ENCODE measurements at places on chromosomes 6 and 20.

DNA sequence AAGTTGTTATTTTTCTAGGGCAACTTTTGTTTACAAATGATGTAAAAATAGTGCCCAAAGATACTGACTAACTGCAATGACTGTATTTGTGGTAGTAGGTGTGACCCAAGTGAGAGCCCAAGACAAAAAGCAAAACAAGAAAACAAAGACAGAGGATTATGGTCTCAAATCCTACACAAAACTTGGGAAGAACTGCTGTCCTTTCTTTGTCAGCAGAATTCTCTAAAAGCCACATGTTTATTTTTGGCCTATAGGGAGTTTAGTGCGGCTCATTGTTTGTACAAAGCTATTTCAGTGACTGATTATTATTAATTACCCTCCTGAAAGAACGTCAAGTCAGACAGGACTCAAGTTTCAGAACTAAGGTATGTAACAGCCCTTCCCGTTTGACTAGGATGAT lies 509.2 kb upstream of the SLC35B3 start:
- no peak for DNase-seq

DNA sequence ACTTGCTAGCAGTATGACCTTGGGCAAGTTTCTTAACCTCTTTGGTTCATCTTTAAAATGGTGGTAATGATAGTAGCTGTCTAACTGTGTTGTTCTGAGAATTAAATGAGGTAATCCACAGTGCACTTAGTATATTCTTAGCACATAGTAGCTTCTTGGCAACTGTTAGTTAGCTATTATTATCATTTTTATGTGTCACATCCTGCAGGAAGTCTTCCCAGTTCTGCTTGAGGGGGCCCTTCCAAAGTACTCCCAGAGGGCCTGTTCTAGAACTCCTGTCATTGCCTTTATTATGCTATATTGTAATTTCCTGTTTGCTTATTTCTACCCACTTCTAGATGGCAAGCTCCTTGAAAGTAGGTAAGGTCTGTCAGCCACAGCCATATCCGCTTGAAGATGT lies 30.6 kb downstream of the ANKS1A start:
- DNase-seq = no peak

- DNase-seq = peak; percentile 25
Observed at GRCh38 chr6:119313937-119314884, 35.4 kb downstream of the MAN1A1 start.

- DNase-seq = peak; percentile 7
Observed at GRCh38 chr20:16821211-16822089, 73.3 kb downstream of the OTOR start.

- DNase-seq = no peak
Observed at GRCh38 chr20:44666066-44666465, 14.6 kb upstream of the ADA start.

DNA sequence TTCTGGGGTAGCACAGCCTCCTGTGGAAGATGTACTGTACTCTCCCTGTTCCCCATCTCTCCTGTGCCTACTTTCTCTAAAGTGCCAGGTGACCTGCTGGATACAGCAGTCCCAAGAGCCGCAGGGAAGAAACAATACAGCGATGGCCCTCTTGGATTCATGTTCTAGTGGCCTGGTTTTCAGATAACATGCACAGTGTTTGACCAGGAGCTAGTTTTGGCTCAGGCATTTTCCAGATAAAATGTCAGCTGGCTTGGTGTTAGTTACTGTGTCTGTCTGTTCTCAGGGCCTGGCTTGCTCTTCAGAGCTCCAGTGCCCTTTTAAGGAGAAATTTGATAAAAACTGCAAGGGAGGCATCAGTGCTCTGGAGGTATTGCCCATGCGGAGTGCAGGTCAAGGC lies 41.3 kb downstream of the GABRR2 start:
- no peak for DNase-seq

- no peak for DNase-seq
Observed at GRCh38 chr6:5096482-5096881, 11.3 kb downstream of the PPP1R3G start.

DNA sequence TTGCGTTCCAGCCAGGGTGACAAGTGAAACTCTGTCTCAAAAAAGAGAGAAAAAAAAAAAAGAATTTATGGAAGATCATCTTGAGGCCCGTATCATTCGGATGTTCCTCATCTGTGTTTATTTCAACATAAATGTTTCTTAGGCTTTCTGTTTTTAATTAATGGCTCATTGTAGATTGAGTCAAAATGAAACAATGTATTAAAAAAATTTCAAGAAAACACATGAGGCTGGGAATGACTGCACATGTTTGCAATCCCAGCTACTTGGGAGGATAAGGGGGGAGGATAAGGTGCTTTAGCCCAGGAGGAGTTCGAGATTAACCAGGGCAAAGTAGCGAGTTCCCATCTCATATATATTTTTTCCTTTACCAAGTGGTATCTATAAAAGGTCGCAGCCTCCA lies 47.3 kb downstream of the ITCH start:
- DNase-seq = no peak

DNA sequence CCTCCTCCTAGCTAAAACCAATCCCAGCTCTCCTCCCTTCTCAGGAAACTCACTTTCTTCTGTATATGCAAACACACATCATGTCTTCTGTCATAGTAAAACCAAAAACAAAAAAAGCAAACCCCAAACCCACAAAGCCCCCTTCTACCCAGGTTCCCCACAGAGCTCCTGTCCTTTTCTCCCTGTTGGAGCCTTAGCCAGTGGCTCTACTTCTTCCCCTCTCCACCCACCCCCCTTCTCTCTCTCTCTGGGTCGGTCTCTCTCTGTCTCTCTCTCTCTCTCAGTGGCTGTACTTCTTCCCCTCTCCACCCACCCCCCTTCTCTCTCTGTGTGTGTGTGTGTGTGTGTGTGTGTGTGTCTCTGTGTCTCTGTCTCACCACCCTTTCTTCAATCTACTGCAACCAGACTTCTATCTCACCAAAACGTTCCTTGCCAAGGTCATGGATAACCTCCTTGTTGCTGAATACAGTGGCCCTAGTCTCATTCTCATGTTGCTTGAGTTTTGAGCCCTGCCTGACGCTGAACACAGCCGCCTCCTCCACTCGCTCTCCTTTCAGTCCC lies 8.7 kb upstream of the OSER1 start:
- DNase-seq = no peak

GRCh38 chr6:228881-229651 lies 63.2 kb upstream of the DUSP22 start:
- DNase-seq = no peak

GRCh38 chr6:167806061-167806700 lies 20.5 kb upstream of the AFDN start:
- DNase-seq = no peak

DNA sequence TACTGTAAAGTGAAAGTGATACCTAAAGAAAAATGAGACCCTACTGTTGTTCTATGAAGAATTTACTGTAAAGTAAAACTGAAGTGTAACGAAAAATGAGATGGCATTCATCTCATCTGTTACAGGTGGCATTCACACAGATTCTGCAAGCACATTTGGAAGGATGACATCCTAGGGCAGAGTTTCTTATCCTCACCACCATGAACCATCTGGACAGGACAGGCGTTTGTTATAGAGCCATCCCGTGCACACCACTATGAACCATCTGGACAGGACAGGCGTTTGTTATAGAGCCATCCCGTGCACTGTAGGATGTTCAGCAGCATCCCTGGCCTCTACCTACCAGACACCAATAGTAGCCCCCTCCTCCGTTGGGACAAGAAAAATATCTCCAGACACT lies 294.8 kb downstream of the GMDS start:
- no peak for DNase-seq

DNA sequence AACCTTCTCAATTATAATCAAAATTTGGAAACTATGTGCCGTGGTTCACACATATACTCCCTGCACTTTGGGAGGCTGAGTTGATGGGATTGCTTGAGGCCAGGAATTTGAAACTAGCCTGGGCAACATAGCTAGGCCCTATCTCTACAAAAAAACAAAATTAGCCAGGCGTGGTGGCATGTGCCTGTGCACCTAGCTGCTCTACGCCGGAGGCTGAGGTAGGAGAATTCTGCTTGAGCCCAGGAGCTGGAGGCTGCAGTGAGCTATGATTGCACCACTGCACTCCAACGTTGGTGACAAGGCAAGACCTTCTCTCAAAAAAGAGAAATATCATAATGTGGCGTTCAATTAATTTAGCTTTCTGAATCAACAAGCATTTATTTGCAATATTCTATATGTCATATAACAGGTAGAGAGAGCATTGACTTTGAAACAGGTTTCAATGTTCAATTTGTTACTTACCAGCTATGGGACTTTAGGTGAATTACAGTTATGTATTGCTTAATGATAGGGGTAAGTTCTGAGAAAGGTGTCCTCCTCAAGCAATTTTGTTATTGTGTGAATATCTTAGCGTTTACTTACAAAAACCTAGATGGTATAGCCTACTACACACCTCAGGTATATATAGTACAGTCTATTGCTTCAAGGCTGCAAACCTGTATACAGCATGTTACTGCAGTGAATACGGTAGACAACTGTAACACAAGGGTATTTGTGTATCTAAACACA lies 2.2 kb upstream of the SYCP2 start:
- no peak for DNase-seq

DNA sequence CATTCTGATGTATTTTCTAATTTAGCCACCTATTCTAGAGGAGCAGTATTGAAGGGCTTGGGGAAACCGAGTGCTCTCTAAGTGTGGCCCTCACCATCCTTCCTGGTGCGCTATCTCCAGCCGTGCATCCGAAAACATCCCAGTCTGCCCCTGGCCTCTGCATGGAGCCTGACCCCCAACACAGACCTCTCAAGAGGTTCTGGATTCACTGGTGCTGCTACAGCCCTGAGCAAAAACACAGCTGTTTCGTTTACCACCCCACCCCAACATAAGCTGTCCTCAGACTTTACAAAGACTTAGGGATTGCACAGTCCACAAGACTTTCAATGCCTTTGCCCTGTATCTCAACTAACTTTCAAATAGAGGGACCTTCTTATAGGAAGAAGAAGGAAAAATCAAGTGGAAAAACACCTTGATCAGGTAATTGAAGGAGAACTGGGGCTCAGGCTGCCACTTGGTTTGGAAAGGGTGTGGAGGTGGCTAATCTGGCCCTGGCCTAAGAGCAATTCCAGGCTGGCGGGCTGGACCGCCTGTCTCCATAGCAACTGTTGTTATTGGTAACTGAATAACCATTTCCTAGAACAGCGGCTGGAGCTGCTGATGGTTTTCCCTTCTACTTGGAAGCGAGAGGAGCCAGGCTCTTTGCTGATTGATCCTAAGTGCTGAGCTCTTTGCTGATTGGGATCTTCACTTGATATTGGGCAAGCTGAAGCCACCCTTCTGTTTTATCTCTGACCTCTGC lies 90.2 kb upstream of the TOX2 start:
- DNase-seq = no peak

DNA sequence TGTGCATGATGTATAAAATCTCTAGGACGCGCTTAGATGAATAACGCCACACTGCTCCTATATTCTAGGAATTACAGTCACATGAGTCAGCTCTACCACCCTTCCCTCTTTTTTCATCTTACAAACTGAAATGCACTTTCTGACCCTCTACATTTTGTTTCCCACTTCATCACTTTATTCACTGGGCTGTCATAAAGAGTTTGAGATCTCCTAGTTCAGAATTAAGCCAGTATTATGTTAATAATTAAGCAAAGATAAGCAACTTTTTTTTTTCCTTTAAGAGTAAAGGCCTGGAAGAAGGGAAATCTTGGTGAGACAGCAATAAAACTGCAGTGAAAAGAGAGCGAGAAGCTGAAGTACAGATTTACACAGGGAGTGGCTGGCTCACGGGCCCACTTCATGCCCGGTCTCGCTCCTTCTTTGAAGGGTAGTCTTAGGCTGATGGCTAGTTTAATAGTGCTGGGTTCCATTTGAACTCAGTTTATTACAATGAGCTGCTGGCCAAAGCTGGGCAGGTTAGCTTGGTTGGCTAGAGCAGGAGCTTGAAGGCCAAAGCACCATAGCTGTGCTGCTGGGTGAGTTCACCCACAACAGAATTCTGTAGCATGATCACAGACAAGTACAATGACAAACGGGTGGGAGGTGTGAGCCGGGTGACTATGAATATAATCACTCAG lies 110.6 kb downstream of the MAP7 start:
- DNase-seq = no peak

DNA sequence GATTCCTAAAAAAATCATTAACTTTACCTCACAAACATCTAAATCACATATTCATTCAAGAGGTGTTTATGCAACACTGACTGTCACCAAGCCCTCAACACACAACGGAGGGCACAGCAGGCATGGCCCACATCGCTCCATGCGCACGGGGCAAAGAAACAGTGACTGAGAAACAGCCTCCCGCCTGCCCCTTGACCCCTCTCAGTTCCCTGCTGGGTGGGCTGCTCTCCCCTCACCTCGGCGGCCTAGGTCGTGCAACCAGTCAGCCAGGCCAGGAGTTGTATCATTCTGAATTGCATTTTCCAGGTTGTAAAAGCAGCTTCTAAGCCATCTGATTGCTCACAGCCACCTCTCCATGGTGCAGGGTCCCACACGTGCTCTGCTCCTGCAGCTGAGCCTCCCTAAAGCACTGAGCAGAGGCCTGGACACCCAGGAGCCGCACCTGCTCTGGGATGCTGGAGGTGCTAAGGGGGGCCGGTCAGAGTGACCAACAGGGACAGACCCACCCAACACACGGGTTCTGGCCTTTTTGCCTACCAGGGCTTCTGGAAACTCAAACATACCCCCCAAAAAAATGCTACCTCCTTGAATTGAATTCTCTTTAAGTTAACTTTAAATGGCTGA lies 37.9 kb downstream of the TAF4 start:
- DNase-seq = no peak

- DNase-seq = no peak
Observed at GRCh38 chr20:44030394-44030793, 115.7 kb downstream of the TOX2 start.

DNA sequence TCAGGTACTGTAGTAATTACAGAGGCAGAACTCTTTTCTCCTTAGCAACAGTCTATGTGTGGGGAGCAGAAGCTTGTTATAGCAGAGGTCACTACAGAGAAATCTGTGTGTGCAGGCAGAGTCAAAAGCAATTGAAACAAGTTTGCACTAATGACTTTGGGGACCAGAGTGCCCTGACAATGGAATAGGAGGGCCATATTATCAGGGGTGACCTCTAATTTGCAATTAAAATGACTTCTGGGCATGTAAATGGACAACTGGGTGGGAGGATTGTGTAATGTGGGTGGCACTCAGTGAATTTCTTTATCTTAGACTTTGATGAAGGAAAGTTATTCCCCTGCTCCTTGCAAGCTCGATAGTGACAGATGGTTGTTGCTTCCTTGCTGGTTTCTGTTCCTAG lies 127.2 kb downstream of the PLCB4 start:
- DNase-seq = no peak

GRCh38 chr20:50625986-50626677 lies 65.2 kb downstream of the RIPOR3 start:
- peak; percentile 27 for DNase-seq

Data from activated CD4-positive, alpha-beta T cell treated with anti-CD3 and anti-CD28 coated beads, Interleukin-2, amount 50 U/mL, for 48 hours (primary cell).